ENCODE measurements at places on chromosomes 2 and 18.

GRCh38 chr2:69253112-69253511 is 133.9 kb downstream of the GFPT1 start:
- DNase-seq: no peak

GRCh38 chr2:201208563-201209252 is 25.8 kb downstream of the CASP10 start:
- no peak for DNase-seq

DNA sequence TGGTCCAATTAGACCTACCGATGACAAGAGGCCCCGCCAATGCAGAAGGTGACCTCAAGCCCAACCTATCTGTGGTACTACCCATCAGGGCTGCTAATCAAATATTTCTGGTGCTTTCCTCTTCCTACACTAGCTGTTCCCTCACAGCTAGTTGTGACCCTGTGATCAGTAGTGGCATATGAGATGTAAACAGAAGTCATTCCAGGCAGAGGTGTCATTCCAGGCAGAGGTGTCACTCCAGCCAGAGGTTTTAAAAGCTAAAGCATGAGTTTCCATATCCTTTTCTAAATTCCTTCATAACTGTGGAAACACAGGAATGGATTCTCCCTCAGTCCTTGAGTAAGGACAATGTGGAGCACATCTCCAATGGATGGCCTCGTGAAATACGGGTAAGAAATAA is 110.9 kb upstream of the DNAJC10 start:
- DNase-seq: no peak

DNA sequence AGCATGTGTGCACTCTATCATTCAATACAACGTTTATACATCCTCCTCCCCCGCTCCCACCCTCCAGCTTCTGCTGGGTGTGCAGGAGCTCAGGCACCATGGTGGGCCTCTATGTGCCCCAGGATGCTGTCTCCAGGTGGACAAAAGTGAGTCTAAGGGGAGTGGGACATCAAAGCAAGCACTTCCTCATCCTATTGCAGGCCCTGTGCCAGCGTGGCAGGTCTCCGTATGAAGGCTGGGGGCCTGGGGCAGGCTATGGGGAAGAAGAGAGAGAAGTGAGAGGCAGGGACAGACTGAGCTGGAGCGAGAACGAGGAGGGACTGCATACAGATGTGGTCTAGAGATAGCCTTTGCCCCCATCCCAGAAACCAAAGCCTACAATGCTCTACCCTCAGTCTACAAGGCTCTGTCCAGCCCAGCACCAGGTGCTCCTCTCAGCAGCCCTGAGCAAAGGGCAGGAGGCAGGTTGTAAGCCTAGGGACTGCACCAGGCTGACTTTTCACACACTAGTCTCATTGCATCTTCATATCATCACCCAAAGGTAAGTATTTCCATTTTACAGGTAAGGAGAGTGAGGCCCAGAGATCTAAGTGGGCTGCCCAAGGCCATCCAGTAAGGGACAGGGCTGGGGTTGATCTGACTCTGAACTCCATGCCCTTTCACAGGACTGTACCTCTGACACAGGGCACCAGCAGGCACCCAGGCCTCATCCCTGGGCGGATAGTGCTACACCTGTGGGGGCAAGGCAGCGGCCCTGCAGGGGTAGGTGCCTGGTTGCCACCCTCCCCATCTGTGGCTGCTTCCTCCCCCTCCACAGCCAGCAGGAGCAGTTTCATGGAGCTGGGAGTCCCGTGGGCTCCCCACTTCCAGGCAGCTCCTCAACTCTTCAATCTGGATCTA is 14.0 kb upstream of the ARID5A start:
- DNase-seq: no peak

DNA sequence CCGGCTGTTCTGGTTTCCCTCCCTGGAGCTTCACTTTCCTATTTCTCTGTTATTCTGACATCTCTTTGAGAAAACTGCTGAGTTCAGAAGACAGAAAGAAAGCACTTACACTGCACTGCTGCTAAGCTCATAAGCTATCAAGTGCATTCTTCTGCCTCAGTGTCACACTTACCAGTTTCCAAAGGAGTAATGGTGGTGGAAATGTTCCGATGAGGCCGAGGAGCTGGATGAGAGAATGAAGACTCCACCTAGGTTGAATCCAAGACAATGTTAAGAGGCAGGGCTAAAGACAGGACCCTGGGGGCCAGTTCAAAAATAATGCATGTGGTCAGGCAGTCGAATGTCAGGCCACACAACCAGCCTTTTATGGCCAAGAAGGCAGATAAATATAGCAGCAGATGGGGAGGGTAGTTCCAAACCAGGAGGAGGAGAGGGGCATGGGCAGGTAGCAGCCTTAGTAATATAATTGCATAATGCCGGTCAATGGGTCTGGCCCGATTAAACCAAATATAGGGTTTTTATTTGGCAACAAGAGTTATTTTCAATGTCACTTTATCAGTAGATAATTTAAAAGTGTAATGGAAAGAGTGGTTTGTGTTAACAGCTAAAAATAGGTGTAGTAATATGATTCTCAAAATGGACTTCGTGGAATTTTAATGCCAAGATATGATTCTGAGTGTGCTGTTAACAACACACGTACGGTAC is at the start of gene MYOM1:
MYOM1 (minus strand) TSS at position 338 of the 705 bp plus-strand sequence. CDS start 4,745 bp downstream, outside the sequence.
- DNase-seq: no peak

DNA sequence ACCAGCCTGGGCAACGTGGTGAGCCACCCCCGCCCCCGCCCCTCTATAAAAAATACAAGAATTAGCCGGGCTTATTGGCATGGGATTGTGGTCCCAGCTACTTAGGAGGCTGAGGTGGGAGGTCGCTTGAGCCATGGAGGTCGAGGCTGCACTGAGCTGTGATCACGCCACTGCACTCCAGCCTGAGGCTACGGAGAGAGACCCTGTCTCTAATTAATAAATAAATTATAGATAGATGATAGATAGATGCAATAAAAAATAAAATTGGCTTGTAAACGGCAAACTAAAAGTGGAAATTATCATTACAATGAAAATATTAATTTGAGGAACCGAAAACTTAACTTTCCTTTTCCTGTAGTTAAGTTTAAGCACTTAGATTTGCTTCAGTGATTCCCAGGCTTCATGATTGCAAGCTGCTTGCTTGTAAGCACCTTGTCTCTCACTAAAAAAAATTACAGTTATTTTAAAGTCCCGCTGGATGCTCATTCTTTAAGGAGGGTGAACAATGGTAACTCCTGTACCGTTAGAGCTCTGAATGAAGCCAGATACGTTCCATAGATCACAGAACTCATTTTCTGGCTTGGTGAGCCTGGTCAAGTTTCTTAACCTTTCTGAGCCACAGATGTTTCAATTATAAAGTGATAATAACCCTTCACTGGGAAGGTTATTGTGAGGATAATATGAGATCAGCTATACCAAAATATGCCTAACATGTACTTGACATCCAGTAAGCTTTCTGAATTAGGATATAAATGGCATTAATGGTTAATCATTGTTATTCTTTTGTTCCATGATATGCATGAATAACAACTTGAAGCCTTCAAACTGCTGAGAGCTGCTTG is 9.3 kb upstream of the NARS1 start:
- DNase-seq: no peak

DNA sequence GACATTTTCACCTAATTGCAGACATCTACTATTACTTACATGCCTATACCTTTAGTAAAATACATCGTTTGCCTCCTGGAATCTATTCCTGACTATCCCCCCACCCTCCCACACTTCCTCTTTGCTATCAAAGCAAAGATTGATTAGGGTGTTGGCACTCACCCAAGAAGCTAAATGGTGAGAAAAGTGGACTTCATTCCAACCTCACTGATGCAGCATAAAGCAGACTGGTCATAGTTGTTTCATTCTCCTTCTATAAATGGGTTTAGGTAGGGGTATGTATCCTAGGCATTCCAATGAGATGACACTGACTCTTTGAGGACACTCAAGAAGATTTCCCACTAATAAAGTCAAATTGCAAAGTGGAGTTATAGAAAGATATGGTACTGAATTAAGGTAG is 97.4 kb downstream of the LRP1B start:
- DNase-seq: no peak

- no peak for DNase-seq
Observed at GRCh38 chr18:44632469-44633145, 48.1 kb upstream of the SETBP1 start.

- no peak for DNase-seq
Observed at GRCh38 chr18:9096007-9096371, 6.5 kb upstream of the NDUFV2 start.

- no peak for DNase-seq
Observed at GRCh38 chr2:51899643-51900042, 867.7 kb upstream of the NRXN1 start.

DNA sequence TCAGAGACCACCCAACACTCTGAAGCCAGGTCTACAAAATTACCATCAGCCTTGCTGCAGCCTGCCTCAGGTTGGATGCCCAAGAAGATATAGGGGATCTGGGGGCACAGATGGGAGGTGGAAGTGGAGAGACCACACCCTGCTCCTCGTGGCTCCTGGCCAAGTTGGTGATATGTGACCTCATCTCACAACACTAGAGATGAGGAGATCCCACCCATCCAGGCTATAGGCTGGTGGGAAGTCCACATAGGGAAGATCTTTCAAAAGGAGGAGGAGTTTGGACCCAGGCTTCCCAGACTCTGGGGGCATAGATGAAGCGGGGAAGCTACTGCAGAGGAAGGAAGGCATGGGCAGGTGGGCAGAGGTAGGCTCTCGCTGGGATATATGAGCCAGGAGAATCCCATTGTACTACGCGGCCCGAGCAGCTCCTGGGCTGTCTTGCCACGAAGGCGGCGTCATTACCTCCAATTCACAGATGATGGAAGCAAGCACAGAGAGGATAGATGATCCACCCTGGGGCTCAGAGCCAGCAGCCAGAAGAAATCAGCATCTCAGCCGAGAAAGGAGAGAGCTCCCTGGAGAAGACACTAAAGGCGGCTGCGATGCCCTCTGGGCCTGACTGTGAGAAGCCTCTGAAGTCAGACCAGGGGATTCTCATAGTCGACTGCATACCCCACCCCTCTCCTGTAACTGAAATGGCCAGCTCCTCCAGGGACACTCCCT is 96.0 kb downstream of the RHOB start:
- DNase-seq: no peak

DNA sequence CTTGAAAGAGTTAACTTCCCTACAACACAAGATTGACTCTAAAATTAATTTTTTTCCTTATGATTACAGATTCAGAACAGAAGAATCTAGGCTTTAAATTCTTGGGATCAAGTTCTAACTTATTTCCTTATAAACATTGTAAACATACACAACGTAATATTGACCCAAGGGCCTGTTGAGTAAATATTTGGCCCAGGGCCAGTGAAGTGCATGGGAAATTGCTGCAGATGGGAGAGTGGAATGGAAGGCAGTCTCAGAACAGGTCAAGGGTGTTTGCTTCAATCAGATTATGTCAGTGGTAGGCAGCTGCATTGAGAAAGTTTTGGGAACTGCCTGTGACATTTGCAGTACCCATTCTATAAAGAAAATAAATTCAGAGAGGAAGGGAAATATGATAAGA is 137.6 kb downstream of the MYO1B start:
- peak; percentile 19 for DNase-seq

GRCh38 chr2:198883604-198884003 is 574.1 kb downstream of the SATB2 start:
- DNase-seq: no peak

DNA sequence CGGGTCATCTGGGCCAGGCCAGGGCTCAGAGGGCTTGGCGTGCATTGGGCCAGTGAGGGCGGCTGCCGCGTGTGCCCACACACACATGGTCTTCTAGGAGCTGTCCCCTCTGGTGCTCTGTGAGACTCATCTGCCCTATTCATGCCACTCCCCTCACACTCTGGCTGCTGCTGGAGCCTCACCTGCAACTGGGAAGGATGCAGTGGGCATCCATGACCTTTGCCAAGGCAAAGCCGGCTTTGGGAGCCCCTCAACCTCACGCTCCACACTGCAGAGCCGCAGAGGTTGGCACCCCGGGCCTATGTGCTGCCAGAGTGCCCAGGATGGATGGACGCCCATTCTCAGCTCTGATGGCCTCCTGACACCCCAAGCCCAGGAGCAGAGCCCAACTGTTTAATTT is 330.2 kb upstream of the SALL3 start:
- no peak for DNase-seq

DNA sequence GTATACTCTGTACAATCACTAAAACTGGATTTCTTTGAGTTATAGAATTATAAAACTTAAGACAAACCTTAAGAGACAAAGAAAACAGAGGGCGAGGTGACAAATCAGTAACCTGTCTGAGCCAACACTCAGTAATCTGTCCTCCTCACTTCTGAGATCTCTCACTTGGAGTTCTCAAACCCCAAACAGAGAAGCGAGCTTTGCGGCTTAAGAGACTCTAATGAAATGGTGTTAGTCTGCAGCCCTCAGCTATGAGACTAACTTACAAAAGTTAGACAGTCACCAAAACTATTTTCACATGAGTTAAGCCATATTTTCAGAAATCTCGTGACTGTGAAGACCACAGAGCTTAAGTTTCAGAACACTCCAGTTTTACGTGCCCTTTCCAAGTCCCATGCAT is 140.6 kb downstream of the TMX3 start:
- DNase-seq: no peak

DNA sequence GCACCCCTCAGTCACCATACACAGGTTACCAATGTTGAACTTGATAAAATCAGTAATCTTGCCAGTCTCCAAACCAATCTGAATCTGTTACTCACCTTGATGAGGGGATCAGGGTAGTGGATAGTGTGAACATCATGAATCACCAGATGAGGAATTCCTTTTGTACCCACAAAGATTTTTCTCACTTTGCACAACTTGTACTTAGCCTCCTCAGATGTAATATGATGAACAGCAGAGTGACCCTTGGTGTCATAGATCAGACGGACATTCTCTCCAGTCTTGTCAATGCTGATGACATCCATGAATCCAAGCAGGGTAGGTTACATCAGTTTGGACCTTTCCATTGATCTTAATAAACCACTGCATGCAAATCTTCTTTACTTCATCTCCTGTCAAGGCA is 54.7 kb downstream of the MDH1 start:
- DNase-seq: no peak

DNA sequence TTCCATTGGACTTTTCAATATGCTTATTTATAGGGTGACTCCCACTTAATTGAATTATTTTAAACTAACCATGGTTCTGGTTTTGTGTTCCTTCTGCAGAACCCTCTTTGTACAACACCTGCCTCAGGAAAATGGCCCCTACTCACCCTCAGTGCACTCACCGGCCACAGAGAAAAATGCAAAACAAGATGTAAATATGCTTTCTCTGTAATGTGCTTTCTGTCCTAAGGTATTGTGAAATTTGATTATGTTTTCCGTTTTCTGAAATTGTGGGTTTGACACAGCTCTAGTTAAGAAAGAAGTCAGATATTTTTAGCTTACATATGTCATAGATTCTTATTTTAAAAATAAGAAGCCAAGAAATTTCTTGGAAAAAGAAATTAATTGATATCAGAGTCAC is 357.7 kb upstream of the SMIM21 start:
- DNase-seq: no peak

- DNase-seq: no peak
Observed at GRCh38 chr2:3249476-3249962, 128.1 kb downstream of the EIPR1 start.
